ENCODE measurements at places on chromosomes 13 and 19.

GRCh38 chr13:80802946-80803345 lies 462.0 kb upstream of the SPRY2 start:
- DNase-seq = no peak

DNA sequence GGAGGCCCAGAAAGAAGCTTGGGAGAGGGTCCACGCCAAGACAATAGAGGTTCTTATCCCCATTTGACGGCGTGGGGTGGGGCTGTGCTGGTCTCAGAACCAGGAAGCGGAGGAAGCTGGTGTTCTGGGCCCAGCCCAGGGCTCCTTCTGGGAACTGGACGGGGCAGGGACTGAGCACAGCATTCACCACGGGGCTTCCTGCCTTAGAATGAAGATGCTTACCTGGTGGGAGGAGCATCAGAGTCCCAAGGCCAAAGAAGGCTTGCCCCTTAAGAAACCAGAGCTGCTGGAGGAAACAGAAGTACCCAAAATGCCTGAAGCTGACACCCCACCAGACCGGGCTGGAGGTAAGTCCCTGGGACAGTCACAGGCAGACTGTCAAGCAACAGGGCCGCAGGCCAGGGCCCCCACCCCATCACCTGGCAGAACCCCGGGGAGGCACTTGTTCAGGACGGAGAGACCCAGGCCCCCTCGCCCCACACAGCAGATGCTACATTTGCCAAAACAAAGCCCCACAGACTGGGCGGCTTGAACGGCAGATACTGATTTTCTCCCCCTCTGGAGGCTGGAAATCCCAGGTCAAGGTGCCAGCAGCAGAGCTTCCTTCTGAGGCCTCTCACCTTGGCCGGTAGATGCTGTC lies 17.8 kb upstream of the IGLON5 start:
- DNase-seq = no peak

DNA sequence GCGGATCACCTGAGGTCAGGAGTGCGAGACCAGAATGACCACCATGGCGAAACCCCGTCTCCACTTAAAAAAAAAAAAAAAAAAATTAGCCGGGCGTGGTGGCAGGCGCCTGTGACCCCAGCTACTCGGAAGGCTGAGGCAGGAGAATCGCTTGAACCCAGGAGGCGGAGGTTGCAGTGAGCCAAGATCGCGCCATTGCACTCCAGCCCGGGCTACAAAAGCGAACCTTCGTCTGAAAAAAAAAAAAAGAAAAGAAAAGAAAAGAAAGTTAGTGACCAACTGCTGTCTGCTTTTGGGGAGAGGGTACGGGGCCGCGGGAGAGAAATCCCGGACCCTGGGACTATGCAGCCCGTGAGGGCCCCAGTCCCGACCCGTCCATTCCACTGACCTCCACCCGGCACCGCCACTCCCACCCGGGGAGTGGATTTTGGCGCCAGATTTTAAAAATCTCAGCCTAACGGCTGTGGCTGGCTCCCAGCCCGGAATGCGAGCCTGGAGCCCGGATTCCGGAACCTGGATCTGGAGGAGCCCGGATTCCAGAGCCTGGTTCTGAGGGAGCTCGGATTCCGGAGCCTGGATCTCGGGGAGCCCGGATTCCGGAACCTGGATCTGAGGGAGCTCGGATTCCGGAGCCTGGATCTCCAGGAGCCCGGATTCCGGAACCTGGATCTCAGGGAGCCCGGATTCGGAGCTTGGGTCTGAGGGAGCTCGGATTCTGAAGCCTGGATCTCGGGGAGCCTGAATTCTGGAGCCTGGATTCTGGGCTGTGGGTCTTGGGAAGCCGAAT lies 6.1 kb upstream of the LMNB2 start:
- no peak for DNase-seq

- DNase-seq = no peak
Observed at GRCh38 chr19:19062454-19063182, 1.2 kb upstream of the SLC25A42 start.

DNA sequence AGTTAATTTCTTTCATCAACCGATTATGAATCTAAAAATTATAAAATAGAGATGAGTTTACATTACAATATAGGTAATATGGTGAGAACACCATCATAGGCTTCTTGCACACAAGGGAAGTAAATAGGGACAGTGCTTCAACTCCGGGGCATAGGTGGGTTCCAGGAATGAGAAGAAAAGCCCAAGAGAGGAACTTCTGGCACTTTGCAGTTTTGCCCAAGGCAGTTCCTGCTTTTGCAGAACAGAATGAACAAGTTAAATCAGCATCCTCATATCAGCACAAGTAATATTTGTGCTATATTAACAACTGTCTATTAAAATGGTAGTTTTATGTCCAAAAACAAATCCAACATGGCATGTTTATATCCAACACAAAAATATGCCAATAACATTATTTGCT lies 60.1 kb downstream of the DACH1 start:
- no peak for DNase-seq

GRCh38 chr13:59475911-59476310 lies 687.8 kb downstream of the DIAPH3 start:
- no peak for DNase-seq

- no peak for DNase-seq
Observed at GRCh38 chr13:91426913-91427312, 28.5 kb downstream of the GPC5 start.

- DNase-seq = no peak
Observed at GRCh38 chr13:48652851-48653471, 768 bp upstream of the CYSLTR2 start.

DNA sequence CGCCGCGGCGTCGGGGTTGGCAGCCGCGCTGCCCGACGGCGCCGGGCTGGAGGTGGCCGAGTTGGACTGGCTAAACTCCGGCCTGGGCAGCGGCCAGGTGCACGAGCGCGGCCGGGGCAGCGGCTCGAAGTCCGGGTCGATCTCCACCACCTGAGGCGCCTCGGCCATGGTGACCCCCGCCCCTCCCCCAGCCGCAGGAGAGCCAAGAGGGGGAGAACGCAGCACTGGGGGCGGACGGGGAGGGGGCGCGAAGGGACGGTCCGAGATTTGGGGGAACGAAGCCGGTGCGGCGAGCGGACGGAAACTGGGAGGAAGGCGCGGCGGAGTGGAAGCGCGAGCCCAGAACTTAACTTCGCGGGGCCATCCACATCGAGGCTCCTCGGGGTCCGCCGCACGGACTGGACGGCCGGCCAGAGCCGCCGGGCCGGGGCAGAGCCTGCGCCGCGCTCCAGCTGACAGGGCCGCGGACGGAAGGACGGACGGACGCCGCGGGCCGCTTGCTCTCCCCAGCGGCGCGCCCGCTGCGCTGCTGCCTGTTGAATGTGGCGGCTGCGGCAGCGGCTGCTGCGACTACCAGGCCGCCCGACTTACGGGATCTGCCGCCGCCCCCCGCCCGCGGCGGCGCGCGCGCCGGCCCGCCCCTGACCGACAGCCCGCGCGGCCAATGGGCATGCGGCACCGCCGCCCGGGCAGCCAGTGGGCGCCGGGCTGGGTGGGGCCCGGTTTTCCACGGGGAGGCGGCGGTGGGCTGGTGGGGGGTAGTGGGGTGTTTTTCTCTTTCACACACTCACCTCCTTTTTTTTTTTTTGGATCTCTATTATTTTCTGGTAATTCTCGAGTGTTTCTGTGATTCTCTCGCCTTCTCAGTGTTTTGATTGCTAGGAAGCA lies at the start of gene FOXO1:
Gene FOXO1, minus strand, starts transcription at position 597 of the 888 bp plus-strand sequence. Its CDS starts 429 bp downstream, at position 168.
- peak; percentile 88 for DNase-seq

DNA sequence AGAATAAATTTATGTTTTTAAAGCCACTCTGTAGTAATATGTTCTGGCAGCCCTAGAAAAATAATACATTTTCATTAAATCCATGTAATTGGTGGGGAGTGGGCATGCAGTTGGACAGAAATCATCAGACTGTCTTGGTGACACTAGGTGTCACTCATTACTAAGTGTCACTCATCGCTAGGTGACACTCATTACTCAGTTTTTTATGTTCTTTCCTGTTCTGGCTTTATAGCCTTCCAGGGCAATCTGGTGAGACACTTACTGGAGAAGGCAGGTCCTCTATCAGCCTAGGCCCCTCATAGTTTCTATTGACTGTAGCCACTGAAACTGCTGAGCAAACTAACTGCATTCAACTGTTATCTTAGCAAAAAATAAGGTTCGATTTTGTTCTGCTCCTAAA lies 542.1 kb downstream of the SLITRK1 start:
- no peak for DNase-seq

DNA sequence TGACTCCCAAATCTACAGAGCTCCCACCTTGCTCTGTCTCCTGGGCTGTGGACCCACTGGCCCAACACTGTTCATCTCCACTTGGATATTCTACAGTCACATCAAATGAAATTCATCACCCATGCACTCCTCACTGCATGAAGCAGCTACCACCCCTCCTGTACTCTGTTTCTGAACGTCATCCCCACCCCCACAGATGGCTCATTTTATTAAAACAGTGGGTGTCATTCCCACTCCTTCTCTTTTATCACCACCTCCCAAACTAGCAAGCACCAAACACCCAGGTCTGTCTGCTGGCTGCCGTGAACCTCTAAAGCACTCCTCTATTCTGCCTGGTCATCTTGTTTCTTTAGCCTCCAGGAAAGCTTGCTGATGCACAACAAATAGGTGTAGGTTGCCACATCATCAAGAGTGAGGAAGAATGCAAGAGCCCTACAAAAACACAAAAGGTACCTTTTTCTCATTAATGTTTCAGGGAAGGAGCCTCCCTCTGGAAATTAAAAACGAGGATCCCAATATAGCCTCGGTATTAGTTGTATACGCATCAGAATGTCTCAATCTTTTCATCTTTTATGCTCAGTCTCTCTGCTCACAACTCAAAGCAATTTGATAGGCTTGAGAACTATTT lies 91.8 kb downstream of the MIPEP start:
- DNase-seq = no peak

DNA sequence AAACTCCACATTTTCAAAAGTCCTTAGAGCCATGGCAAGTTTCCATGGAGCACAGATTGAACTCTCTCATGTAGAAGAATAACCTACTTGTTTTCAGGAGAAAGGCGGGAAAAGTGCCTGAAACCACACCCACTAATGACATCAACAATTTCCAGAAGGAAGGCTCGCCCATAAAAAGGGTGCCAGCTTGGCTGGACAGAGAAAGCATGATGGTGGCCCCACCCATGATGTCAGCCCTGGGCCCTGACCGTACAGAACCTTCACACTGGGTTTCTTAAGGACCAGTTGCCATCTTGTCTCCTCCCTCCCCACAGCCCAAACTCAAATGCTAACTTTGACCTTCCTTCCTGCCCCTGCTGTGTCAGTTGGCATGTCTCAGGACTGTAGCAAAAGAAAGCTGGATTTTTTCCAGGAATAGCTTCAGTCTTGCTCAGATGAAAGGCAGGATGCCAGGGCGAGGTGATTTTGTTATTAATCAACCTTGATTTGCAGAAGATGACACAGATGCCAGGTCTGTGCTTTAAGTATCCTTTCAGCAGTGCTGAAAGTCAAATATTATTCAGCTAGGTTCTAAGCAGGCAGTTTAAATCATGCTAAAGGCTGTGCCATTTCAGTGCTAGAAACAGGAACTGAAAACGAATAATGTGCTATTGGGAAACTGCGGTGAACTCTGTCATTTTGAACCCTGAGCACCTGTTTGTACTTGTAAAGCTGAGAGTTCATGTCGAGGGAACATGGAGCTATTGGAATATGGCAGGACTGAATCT lies 89.5 kb upstream of the RFC3 start:
- DNase-seq = peak; percentile 48

- DNase-seq = no peak
Observed at GRCh38 chr13:97245011-97245410, 22.9 kb downstream of the MBNL2 start.

- peak; percentile 2 for DNase-seq
Observed at GRCh38 chr13:27522847-27523246, 72.5 kb upstream of the MTIF3 start.

- DNase-seq = no peak
Observed at GRCh38 chr19:2096034-2096479, at the start of gene MOB3A. Gene MOB3A, minus strand, starts transcription at chr19:2096326. Its CDS starts 17,766 bp downstream, at chr19:2078560.

DNA sequence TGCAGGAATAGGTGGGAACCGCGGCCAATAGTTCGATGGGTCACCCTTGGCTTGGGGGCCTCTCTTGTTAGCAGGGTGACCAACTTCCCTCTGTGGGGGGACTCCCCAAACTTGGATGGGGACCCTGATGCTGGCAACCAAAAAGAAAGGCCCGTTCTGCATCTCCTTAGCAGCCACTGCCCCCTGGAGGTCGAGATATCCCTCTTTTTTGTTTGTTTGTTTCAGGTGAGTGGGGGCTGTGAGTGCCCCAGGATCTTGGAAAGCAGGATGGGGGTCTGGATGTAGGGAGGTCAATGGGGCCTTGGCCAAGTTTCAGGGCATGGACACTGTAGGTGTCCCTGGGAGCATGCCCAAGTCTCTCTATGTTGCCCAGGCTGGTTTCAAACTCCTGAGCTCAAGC lies 7.7 kb upstream of the CRTC1 start:
- DNase-seq = no peak

GRCh38 chr19:7366701-7367420 lies 18.1 kb downstream of the ARHGEF18 start:
- DNase-seq = peak; percentile 35

- no peak for DNase-seq
Observed at GRCh38 chr13:29457299-29457698, 138.2 kb downstream of the SLC7A1 start.

DNA sequence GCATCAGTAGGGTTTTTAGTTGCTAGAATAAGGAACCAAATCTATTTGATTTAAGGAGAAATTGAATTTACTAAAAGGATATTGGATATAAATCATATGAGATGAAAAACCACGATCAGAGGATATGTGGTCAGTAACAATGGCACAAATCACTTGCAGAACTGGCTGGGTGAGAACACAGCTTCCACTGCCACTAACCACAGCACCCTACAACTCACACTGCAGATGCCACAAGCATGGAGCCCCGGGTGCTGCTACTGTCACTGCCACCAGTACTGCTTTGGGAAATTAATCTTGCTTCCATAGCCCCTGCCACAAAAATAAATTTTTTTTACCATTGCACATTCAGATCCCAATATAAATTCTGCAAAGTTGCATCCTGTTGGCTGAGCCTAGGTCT lies 40.6 kb upstream of the KLF12 start:
- no peak for DNase-seq

- no peak for DNase-seq
Observed at GRCh38 chr13:58617880-58618665, 986.5 kb downstream of the PCDH17 start.

GRCh38 chr19:40542202-40542859 lies 34.3 kb upstream of the SHKBP1 start:
- no peak for DNase-seq

DNA sequence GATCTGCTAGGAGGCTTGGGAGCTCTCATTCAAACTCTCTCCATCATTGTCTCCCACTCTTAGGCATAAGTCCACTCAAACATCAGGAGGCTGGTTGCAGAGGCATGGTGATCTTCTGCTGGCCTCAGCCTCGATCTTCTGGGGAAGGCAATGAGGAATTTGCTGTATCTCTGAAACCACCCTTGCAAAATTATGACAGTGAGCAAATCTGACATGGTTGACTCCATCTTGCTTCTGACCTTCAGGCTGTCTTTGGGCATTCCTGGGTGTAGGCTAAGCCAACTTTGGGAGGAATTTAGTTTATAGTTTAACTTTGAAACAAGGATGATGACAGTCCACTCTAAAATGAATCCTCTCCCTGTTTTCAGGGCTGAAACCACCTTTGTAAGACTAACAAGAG lies 84.1 kb upstream of the ABCC4 start:
- DNase-seq = no peak

Data from stimulated activated naive B cell treated with anti-CD40 and anti-IgM and Interleukin-4, amounts not matched to agents 10 μg/mL and 1 μg/mL and 100 μg/mL, for 72 hours (primary cell).